ENCODE measurements at places on chromosomes 16 and 17.

DNA sequence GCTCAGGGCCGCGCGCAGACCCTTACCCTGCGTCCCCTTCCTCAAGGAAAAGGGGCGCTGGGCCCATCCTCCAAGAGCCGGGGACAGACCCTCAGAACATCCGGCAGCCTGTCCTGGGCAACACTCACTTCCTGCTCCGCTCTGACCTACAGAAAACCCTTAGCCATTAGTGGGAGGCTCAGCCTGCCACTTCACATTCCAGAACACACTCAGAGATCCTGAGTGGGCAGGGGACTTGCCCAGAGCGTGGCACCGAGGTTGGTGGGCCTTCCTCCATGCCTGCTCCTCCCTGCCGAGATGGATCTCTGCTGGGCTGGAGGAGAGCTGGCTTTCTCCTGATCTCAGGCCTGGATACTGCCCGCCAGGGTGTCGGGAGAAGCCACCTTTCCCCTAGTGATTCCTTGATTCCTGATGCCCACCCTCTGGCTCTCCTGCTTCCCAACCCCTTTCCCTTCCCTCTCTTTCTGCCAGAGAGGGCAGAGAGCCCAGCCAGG lies 1.5 kb downstream of the SCARF1 start:
- peak overlapping the region; percentile 73 for H3K4me3 ChIP-seq
- no peaks in the 10 kb centered on the region for H3K36me3 ChIP-seq
- H3K27me3 ChIP-seq, result no peaks in the 10 kb centered on the region
- H3K27ac ChIP-seq, result peak overlapping the region; percentile 83

- no peaks in the 10 kb centered on the region for H3K36me3 ChIP-seq
- H3K27me3 ChIP-seq, result peaks cover 29% of the 10 kb centered on the region
- peaks cover 24% of the 10 kb centered on the region for H3K4me1 ChIP-seq
- DNase-seq, result peak; percentile 44
- no peak overlapping the region for H3K27ac ChIP-seq
These were observed 12.9 kb upstream of the ODF4 start for GRCh38 chr17:8326511-8327302.

DNA sequence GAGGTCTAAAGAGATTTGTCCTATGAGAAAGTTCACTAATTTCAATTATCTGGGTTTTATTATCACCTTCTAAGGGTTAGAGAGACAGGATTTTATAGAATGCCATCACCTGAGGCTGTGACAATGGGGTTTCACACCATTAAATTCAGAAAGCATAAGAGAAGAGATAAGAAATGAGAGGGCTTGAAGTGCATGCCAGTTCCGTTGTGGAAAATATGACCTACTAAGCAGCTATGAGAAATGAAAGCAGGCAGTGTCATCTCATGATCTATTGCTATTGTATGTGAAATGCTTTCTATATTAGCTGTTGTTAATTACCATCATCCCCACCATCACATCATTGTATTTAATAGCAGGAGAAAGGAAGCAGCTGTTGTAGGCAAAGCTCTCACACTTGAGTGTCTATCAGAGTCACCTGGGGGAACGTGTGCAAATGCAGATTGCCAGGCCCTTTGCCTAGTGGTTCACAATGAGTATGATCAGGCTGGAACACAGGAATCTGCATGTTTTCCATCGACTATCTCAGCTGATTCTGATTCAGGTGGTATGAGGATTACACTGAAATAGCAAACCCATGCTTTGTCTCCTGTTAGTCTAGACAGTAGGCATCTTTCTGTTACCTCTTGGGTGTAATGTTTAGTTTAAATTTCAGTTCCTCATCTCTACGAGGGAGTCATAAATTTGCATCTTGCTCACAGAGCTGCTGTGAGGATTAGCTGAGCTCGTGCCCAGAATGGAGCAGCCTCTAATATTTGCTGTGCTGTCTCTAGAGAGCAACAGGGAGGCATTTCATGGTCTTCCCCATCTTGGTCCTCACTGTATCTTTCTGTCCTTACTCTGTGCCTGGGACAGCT lies 256.4 kb downstream of the CDH13 start:
- no peaks in the 10 kb centered on the region for H3K27me3 ChIP-seq
- no peaks in the 10 kb centered on the region for H3K4me1 ChIP-seq

DNA sequence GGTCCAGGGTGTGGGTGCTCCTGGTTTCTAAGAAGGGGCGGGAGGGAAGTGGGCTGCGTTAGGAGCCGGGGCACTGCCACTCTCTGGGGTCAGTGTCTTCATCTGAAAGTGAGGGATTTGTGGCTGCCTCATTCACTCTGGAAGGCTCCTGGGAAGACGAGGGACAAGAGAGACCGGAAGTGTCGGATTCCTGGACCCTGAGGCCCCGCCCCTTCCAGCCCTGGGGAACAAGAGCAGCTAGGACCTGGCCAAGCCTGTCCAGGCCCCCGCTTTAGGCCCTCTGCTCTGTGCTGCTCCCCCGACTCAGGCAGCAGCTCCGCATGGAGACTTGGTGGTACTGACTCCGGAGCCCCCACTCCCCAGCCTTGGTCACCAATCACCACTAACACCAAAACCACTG lies 6.5 kb downstream of the LGALS3BP start:
- no peak overlapping the region for H3K4me3 ChIP-seq
- DNase-seq, result no peak
- peaks cover 31% of the 10 kb centered on the region for H3K4me1 ChIP-seq
- H3K27ac ChIP-seq, result no peak overlapping the region

DNA sequence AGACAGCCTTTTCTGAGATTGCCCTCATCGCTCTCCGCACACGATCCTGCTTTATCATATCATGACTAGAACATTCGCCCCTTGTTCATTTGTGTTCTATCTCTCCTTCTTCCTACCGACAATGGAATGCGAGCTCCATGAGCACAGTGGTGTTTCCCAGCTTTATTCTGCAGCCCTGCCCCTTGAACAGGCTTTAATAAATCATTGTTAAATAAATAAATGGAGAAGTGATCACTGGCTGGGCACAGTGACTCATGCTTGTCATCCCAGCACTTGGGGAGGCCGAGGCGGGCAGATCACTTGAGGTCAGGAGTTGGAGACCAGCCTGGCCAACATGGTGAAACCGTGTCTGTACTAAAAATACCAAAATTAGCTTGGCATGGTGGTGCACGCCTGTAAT lies 1063.3 kb upstream of the EEF2KMT start:
- no peaks in the 10 kb centered on the region for H3K27me3 ChIP-seq
- no peak for DNase-seq
- no peak overlapping the region for H3K4me3 ChIP-seq
- H3K27ac ChIP-seq, result no peak overlapping the region
- no peaks in the 10 kb centered on the region for H3K36me3 ChIP-seq

DNA sequence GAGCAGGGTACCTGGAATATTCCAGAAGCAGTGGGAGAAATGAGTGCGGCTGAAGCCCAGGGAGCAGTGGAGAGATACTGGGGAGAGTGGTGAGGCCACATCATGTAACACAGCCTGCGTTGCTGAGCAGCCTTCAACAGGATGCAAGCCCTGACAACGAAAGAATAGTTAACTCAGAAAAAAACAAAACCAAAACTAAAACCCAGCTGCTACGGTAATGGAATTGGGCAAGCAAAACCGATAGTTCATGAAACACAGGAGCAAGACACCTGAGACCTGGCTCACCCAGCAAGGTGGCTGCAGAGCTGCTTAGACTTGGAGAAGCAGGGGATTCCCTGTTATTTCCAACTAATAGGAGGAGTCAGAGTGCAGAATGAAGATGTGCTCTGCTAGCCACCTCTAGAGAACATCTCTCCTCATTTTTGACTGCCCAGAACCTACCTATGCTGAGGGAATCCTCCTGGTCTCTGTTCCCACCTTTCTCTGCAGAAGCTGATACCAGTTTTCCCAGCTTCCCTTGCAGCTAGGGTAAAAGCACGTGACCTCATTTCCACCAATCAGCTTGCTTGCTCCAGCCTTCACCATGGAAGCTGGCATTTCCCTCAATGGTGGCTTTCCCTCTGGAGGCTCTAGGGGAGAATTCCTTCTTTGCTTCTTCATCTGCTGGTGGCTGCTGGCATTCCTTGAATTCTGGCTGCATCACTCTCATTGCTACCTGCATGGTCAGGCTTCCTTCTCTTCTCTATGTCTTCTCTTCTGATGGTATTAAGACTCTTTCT lies 59.4 kb upstream of the XYLT1 start:
- peak overlapping the region; percentile 87 for H3K27ac ChIP-seq
- H3K4me1 ChIP-seq, result peaks cover 22% of the 10 kb centered on the region
- DNase-seq, result peak; percentile 68

GRCh38 chr16:50316102-50316847 lies 49.9 kb downstream of the ADCY7 start:
- no peak overlapping the region for H3K4me3 ChIP-seq
- peak overlapping the region; percentile 49 for H3K27ac ChIP-seq
- no peaks in the 10 kb centered on the region for H3K27me3 ChIP-seq
- peaks cover 81% of the 10 kb centered on the region for H3K36me3 ChIP-seq

DNA sequence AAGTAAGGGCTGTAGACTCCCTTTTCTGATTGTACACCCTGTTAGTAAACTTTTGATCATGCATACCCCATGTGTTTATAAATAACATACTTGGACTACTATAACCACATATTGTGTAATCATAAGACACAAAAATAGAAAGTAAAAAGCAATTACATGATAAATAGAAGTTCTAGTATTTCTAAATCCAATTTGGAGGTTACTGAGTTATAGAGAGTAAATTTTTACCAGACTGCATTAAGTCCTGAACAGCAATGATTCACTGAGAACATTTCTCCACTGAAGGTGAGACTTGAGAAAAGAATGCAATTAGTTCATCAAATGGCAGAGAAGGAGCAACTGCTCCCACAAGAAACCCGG lies 7.7 kb upstream of the TBKBP1 start:
- no peak overlapping the region for H3K27ac ChIP-seq
- H3K27me3 ChIP-seq, result no peaks in the 10 kb centered on the region
- H3K4me3 ChIP-seq, result no peak overlapping the region
- no peak for DNase-seq
- H3K4me1 ChIP-seq, result peaks cover 8% of the 10 kb centered on the region

DNA sequence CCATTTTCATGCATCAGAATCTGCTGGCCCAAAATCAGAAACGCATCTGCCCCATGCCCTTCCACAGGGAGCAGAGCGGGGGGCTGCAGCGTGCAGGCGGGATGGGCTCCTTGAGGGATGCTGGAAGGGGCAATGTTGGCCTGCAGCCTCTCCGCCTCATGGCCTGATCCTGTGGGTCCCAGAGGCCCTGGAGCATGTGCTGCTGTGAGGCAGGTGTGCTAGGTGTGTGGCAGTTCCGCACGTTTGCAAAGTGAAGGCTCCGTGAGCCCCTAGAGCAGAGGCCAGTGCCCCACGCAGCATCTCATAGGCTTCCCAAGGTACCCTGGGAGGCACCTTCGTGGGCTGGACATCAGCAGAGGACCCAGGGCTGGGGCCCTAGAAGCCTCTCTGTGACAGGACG lies 36.4 kb upstream of the CDH15 start:
- H3K4me3 ChIP-seq, result no peak overlapping the region
- no peak overlapping the region for H3K27ac ChIP-seq
- no peak for DNase-seq
- H3K36me3 ChIP-seq, result peaks cover 23% of the 10 kb centered on the region
- peaks cover 8% of the 10 kb centered on the region for H3K4me1 ChIP-seq
